ENCODE measurements at places on chromosomes 11 and 22. TPM values are rescaled to one million over a fixed set of nuclear protein-coding genes. Genes with fewer than 3 reads are reported as not detected.

GSC2 gene
- not detected for polyA plus RNA-seq

- DNase-seq, result no peak
Measured at GRCh38 chr22:27251563-27251962, 550.0 kb downstream of the MN1 start.

ABCC8 gene
- 0.39 TPM for polyA plus RNA-seq

DNA sequence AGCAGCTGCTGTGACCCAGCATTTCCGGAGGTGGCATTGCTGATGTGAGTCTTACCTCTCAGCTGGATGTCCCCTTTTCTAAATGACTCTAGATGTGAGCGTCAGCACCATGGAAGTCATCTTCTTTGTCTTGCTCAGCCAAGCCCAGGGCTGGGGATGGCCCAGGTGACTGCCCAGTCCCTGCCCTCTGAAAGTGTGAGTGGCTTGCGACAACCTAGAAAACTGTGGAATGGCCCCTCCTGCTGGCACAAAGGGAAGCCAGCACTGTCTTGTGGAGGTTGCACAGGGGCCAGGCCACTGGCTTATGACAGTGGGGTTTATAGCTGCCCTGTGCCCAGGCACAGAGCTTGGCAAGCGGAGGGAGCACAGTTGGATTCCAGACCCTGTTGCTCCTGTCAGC lies 6.2 kb downstream of the TUB start:
- DNase-seq, result no peak

GAB4 gene
- polyA plus RNA-seq, result not detected

OR52I1 gene
- polyA plus RNA-seq, result not detected

NTM gene
- 3.8 TPM for polyA plus RNA-seq

DNA sequence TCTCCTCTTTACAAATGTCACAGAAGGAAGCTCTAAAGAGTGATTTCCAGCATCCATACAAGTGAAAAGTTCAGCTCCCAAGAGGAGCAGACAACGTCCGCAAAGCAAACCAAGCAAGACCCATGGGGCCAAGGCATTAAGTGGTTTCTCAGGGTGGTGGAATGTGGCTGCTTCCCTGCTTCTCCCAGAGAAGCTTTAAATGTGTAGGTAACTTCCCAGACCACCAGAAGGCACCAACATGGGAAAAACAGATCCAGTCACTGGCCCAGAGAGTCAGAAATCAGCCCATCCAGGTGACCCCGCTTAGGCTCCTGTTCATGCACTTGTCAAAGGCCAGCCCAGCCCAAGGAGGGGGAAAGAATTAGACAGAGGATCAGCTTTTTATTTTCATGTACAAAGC lies 13.3 kb upstream of the PHF21A start:
- no peak for DNase-seq

DNA sequence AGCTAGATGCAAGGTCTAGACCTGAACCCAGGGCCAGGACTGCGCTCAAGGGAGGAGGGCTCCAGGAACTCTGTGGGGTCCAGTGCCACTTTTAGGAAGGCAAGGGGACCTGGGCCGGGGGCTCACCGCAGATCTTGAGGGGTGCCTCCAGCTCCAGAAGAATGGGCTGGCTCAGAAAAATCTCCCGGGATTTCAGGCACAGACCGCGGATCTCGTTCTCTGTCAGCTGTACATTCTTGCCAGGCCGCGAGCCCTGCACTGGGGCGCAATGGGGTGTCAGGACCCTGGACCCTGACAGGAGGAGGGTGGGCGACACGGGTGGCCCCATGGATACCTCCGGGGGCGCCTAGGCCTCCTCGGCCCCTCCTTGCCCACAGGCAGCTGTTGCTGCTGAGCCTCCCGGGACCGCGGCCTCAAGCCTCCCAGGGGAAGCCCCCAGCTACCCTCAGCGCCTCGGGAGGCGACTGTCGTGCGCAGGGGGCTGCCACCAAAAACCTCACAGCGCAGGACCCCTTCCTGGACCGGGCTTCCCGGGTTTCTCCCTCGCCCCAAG lies 640 bp downstream of the PPP1CA start:
- DNase-seq, result no peak

- no peak for DNase-seq
Measured at GRCh38 chr11:102225689-102226568, 91.4 kb upstream of the BIRC3 start.

MAP6 gene
- 8.0 TPM for polyA plus RNA-seq

GRCh38 chr22:43470941-43471585 lies 59.2 kb downstream of the MPPED1 start:
- DNase-seq, result no peak

CYB5R2 gene
- 17.7 TPM for polyA plus RNA-seq

- no peak for DNase-seq
Measured at GRCh38 chr22:25390297-25391240, 171.1 kb downstream of the CRYBB2 start.

DNA sequence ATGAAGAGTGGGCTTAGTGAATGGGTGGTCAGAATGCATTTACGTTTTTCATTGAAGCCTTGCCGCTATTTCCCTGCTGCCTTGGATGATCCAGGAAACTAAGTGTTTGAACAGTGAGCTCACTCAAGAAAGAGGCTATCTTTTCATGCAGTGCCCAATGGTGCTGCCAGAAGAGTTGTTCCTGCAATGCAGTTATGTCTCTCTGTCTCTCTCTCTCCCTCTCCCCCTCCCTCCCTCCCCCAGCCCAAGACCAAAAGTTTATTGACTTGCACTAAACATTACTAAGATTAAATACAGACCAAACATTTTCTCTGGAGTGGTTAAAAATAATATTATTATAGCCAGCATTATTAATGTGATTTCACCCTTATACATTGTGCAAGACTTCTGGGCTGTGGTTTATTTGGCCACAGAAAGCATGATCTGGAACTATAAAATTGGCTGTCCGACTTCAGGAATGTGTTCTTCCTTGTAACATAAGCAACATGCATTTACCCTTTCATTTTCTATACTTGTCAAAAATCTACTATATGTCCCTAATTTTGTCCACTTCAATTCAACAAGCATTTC lies 6.6 kb upstream of the FUT4 start:
- DNase-seq, result no peak

DNA sequence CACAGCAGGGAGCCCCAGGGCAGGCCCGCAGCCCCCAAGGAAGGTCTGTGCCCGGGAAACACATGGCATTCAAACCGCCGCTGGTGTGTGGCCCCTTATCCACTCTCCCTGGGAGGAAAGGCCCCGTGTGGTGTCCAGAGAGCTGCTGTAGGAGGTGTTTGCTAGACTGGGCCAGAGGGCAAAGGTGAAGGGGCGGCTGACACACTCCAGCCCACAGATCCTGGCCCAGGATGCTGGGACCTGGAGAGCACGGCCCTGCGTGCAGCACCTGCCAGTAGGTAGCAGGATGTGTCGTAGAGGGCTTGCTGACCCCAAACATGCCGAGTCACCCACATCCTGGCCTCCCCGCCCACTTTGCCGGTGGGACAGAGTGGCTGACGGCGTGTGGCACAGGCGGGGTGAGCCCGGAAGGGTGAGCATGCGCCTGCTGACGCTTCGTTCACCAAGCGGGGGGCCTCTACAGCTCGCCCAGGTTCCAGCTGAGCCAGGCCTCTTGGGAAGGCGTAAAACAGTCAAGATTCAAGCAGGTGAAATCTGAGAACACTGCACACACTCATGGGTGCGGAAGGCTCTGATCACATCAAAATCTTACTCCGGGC lies 11.0 kb downstream of the OSBPL5 start:
- no peak for DNase-seq

GRCh38 chr11:83070731-83071566 lies 748 bp downstream of the RAB30 start:
- peak; percentile 40 for DNase-seq

SRRD gene
- polyA plus RNA-seq, result 11.7 TPM

Data from urinary bladder (tissue), 4 donors.